ENCODE measurements at places on chromosomes 3 and 15. TPM values are rescaled to one million over a fixed set of nuclear protein-coding genes. Genes with fewer than 3 reads are reported as not detected.

TRIM42 gene
- not detected for total RNA-seq

RSL24D1 gene
- 72.3 TPM for total RNA-seq

DNA sequence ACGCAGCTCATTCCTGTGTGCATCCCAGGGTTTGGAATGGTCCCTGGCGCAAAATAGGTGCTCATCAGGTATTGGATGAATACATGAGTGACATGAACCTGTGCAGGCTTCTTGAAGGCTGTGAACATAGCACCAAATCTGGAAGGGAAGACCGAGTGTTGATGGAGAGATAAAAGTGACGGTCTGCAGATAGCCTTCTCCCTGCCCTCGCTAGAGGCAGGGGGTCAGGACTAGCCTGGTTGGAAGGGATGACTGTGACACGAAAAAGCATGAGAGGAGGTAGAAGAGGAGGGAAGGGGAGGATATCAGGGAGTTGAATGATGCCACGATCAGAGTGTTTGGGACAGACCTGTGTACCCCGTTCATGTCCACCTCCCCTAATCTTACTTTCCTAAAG lies 267.1 kb downstream of the XXYLT1 start:
- DNase-seq: no peak

GRCh38 chr3:43178891-43179366 lies 73.0 kb upstream of the POMGNT2 start:
- no peak for DNase-seq

All from progenitor cell of endocrine pancreas (in vitro differentiated cells).